ENCODE measurements at places on chromosomes 6 and 20.

DNA sequence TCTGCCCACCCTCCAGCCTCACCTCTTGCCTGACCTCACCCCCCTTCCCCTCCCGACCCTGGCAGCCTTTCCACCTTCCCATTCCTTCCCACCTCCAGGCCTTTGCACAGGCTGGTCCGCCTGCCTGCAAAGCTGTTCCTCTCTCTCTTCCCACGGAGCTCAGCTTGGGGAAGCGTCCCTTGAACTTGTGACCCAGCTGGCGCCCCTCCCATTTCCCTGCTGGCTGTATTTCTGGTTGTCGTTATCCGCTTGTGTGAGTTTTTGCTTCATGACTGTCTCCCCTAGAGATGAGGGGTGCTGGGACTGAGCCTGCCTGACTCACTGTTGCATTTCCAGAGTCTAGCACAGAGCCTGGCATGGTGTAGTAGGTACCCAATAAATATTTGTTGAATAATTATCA, 32.5 kb downstream of the VSTM2L start:
- DNase-seq = no peak

DNA sequence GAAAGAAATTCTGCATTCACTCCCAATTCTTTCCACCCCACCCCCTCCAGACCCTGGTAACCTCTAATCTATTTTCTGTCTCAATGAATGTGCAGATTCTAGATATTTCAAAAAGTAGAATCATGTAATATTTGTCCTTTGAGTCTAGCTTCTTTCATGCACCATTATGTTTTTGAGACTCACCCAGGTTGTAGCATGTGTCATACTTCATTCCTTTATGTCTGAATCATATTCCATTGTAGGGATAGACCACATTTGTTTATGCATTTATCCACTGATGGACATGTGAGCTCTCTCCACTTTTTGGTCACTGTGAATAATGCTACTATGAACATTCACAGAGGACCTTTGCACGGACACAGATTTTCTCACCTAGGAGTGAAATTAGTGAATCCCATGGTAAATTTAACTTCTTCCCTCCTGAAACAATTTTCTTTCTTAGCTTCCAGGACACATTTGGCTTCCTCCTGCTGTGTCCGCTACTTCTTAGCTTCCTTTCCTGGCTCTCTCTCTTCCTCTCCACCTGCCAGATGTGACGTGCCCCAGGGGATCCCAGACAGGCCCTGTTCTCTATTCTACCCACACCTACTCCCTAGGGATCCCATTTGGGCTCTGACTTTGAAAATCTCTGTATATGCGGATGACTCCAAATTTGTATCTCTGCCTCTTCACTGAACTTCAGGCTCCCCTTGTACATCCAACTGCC, 24.1 kb upstream of the ARFGEF2 start:
- no peak for DNase-seq

DNA sequence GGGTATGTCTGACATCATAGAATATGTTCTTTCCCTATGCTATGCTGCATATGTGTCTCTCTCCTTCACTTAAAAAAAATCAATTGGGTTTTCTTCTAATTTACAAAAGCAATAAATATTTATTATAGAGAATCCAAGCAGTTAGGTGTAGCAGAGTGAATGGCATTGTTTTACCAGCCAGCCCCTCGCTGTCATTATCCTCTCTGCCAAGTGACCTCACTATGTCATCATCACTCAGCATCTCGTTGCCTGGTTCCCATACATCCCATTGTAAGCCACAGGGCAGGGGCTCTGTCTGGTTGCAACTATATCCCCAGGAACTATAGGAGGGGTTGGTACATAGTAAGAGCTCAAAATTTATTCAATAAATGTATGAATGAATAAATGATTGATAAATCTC, 31.3 kb downstream of the KIAA0319 start:
- DNase-seq = no peak

DNA sequence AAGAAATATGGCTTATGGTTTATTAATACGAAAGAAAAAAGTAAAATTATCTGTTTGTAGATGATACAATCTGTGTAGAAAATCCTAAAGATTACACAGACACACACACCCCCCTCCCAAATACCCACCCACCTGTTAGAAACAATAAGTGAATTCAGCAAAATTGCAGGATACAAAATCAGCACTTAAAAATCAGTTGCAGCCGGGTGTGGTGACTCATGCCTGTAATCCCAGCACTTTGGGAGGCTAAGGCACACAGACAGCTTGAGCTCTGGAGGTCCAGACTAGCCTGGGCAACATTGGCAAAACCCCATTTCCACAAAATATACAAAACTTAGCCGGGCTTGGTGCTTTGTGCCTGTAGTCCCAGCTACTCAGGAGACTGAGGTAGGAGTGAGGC, 42.3 kb downstream of the NINL start:
- no peak for DNase-seq

GRCh38 chr6:135796643-135797305, 54.7 kb upstream of the PDE7B start:
- DNase-seq = no peak

- no peak for DNase-seq
Measured at GRCh38 chr6:126873351-126873750, 245.1 kb upstream of the RSPO3 start.

All from NT2/D1 (cell line).